Left lung (tissue), 14 donors: ENCODE measurements at places on chromosomes 6 and 20.

DNA sequence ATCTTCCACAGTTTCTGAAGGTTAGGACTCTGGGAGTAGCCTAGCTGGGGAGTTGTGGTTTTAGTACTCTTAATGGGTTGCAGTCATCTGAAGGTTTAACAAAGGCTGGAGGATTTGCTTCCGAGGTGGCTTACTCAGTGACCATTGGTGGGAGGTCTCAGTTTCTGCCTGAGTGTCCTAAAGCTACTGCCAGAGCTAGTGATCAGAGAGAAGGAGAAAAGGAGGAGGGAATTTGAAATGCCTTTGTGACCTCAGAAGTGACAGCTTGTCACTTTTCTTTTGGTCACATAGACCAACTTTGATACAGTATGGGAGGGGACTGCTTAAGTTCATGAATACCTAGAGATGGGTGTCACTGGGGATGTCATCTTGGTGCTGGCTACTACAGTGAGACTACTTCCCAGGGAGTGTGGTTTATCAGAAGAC lies 41.3 kb downstream of the NCOA3 start:
- no peak for DNase-seq

GRCh38 chr6:110432285-110432900 lies 17.0 kb upstream of the DDO start:
- DNase-seq = no peak

GRCh38 chr6:92195796-92196195 lies 1223.6 kb downstream of the EPHA7 start:
- no peak for DNase-seq

- DNase-seq = no peak
Observed at GRCh38 chr6:3269281-3269975, 10.7 kb downstream of the PSMG4 start.

GRCh38 chr6:158815379-158815724 lies 3.8 kb downstream of the EZR start:
- DNase-seq = no peak

DNA sequence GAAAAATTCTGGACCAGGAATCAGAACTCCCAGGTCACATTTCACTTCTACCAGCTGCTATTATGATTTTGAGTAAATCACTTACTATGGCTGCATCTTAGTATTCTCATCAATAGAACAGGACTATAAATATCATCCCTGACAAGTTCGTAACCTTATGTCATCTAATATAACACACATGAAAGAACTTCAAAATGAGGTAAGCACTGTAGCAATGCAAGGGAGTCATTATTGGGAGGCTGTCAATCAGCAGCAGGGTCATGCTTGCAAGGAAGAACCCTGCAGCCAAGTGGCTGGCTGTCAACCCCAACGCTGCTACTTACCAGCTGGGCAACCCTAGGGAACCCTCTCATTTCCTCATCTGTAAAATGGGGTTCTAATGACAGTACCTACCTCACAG lies 123.3 kb upstream of the B3GAT2 start:
- no peak for DNase-seq

- DNase-seq = no peak
Observed at GRCh38 chr6:43325876-43326275, 17.2 kb upstream of the CRIP3 start.

DNA sequence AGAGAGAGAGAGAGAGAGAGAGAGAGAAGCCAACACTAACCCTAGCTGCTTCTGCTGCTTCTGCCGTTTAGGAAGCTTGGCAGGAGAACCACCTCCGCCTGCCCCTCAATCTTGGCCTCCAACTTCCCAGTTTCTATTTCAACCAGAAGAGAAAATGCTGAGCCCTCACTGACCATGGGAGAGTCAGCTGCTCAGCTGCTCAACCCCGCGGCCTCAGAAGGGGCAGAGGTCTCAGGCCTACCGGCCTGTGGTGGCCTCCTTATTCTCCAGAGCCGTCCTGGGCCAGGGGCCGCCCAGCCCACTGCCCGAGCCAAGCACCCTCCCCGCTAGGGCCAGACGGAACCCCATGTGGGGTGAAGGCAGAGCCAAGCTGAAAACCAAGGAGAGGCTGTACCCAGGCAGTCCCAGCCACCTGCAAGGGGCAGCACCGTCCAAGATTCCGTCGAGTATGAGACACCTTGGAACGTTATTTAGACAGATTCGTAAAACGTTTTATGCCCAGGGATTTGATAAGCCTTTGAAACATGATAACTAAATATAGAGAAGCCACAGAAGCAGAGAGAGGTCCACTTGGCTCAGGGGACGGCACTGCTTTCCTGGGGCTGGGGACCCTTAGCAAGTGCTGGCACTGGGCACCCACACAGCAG lies 116.6 kb downstream of the DLL1 start:
- DNase-seq = peak; percentile 59

- no peak for DNase-seq
Observed at GRCh38 chr6:28322661-28323060, 13.3 kb downstream of the ZSCAN31 start.

DNA sequence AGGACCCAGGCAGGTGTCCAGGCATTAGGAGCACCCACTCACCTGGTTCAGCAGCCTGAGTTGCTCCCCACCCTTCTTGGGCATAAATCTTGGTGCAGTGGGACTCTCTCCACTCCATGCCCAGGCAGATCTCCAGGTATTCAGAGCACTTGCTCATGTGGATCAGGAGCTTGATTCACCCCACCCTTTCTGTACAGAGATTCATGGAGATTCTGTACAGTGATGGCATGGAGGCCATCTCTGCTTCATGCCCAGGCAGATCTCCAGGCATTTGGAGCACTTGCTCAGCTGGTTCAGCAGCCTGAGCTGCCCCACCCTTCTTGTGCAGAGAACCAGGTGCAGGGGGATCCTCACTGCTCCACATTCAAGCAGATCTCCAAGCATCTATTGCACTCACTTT lies 44.1 kb downstream of the BEND6 start:
- DNase-seq = no peak

GRCh38 chr20:62959101-62959971 lies 6.8 kb downstream of the SLC17A9 start:
- DNase-seq = no peak

- DNase-seq = peak; percentile 88
Observed at GRCh38 chr6:149925974-149926777, 3.3 kb upstream of the RAET1G start.

DNA sequence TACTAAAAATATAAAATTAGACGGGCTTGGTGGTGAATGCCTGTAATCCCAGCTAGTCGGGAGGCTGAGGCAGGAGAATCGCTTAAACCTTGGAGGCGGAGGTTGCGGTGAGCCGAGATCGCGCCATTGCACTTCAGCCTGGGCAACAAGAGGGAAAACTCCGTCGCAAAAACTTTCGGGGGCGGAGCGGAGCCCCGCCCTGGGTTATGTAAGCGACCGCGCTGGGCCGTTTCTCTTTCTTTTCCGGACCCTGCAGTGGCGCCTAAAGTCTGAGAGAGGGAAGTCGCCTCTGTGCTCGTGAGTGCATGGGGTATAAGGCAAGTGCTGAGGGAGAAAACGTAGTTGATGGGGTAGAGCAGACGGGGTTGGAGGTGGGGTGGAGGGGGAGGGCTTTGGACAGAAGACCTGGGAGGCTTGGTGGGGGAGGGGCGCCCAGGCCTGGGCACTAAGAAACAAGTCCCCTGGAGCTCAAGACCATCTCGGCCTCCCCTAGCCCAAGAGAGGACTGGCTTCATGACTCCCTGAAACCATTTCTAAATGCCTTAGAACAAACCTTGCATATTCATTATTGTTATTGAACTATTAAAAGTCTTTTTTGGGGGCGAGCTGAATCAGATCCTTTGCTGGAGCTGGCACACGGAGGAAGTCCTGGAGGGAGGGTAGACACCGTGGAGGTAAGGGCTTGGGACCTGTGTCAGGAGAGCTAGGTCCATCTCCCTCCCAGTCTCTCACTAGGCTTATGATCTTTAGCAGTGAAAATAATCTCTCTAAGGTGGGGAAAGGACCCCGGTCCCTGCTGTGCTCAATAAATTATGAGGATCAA lies 2.7 kb upstream of the MICA start:
- peak; percentile 88 for DNase-seq

DNA sequence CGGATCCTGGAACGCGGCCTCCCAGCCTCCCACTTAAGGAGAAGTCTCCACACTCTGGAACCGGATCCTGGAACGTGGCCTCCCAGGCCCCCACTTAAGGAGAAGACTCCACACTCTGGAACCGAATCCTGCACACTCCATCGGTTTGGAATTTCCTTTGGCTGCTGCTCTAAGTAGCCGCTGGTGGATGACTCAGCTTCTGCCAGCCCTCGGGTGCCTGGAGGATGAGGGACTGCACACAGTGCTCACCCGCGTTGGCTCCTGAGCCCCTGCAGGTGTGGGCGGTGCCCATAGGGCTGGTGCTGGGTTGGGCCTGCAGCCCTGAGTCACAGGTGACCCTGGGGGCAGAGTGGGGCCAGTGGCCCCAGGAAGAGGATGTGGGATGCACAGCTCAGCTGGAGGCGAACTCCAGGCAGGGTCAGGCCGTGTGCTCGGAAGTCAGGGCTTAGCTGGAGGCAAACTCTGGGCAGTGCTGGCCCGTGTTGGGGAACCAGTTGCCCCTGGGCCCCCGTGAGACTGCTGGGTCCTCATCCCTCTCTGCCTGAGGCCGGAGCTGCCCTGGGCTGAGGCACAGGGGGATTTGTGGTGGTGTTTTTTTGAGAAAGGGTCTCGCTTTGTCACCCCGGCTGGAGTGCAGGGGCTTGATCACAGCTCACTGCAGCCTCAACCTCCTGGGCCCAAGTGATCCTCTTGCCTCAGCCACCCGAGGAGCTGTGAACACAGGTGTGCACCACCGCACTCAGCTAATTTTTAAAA lies 13.9 kb upstream of the TNFRSF6B start:
- peak; percentile 77 for DNase-seq

GRCh38 chr6:3535033-3535775 lies 78.4 kb upstream of the SLC22A23 start:
- no peak for DNase-seq

- DNase-seq = no peak
Observed at GRCh38 chr20:17940224-17940971, 28.2 kb downstream of the SNX5 start.

DNA sequence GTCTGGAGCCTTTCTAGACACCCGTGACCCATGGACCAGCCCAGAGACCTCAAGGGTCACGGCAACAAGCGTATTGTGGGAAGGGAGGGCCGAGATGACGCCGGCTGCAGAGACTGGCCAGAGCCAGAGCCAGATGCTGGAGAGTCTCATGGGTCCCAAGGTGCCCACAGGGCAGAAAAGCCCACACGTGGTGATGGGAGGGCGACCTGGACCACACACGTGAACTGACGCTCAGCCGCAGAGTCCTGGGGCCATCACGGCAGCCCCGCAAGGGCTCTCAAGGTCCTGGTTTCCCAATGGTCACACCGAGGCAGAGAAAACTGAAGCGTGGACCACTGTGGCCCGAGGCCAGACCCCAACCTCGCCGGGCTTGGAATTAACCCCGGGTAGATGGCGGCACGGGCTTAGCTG lies 92.6 kb downstream of the YTHDF1 start:
- no peak for DNase-seq

DNA sequence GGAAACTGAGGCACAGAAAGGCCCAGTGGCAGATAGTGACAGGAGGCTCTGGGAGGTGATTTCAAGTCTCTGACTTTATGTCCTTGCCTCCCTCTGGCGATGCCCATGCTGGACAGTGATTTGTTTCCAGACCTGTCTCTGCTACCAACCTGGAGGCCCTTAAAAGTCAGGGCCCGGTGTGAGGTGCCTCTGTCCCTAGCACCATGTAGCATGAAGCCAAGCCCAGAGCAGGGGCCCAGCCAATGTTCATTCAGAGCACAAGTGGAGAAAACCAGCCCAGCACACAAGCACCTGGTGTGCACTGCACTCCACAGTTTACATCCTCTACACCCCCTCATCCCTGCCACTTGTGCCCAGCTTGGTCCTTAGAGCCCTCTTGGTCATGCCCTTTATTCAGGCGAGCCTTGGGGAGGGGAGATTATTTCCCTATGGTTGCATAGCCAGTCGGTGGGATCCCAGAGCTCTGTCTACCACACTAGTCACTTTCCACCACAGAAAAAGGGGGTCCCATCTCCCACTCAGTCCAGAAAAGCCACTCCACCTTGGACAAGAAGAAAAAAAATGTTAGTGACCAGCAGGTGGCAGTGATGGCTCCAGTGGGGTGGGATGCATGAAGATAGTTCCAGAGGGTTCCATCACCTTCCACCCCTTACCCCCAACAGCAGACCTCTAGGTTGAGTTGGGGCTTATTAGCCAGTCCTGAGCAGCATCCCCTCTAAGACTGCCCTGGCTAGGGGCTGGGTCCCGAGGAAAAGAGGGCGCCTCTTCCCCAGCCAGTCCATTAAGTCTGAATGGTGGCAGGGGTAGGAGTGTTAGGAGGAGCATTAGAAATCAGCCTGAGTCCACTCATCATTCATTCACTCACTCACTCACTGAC lies 30.9 kb downstream of the KIAA1755 start:
- DNase-seq = no peak

- no peak for DNase-seq
Observed at GRCh38 chr6:19297880-19298279, 539.3 kb upstream of the ID4 start.

DNA sequence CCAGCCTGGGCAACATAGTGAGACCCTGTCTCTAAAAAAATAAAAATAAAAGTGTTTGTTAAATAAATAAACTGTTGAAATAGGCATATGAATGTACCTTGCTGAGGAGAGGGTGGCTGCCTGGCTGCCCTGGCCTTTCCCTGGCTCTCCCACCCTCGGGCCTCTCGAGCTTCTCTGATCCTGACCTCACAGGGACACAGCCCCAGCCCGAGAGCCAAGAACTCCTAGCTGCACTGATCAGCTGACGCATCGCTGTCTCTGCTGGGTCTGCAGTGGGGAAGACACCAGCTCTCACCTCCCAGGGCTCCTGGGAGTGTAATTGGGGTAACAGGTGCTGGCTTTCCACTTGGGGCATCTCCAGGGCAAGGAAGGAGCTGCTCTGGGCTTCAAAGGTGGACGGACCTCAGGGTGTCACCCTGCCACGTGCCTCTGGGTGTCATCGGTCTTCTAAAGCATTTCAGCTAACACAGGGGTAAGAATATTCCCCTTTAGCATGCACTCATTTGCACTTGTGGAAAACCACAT lies 6.9 kb downstream of the TCF15 start:
- no peak for DNase-seq

GRCh38 chr20:53844259-53844658 lies 226.1 kb downstream of the BCAS1 start:
- no peak for DNase-seq
